ENCODE measurements at places on chromosomes 2 and 18. TPM values are rescaled to one million over a fixed set of nuclear protein-coding genes. Genes with fewer than 3 reads are reported as not detected.

DNA sequence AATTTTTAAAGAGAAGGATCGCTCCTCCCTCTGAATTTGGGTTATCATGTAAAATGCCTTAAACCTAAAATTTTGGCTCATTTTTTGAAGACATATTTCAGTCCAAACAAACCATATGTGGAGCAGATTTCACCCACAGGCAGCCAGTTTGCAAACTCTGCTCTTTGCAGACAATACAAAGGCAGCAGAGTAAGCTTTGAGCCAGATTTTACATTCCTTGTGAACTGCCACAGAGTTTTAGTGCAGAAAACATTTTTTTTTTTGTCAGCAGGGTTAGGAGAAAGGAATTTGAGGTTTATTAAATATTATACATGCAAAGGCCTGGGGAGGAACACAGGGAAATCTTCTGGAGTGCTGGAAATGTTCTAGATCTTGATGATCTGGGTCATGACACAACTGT is 171.9 kb upstream of the FN1 start:
- H3K4me3 ChIP-seq, result no peak overlapping the region
- no peak for DNase-seq

- no peak for DNase-seq
- H3K27me3 ChIP-seq, result no peaks in the 10 kb centered on the region
Measured at GRCh38 chr18:10143596-10143995, 229.8 kb downstream of the VAPA start.

PLCL1 gene
- 0.04 TPM for total RNA-seq

FSHR gene
- 6.5 TPM for total RNA-seq

GRCh38 chr2:207589143-207589542 is 36.1 kb downstream of the METTL21A start:
- H3K4me3 ChIP-seq, result no peak overlapping the region
- DNase-seq, result no peak
- no peaks in the 10 kb centered on the region for H3K4me1 ChIP-seq
- H3K27me3 ChIP-seq, result no peaks in the 10 kb centered on the region
- H3K27ac ChIP-seq, result no peak overlapping the region

GRCh38 chr2:1400943-1401735 is 12.1 kb upstream of the TPO start:
- H3K4me1 ChIP-seq, result no peaks in the 10 kb centered on the region
- H3K27me3 ChIP-seq, result no peaks in the 10 kb centered on the region
- DNase-seq, result no peak
- H3K36me3 ChIP-seq, result no peaks in the 10 kb centered on the region
- H3K4me3 ChIP-seq, result no peak overlapping the region

DNA sequence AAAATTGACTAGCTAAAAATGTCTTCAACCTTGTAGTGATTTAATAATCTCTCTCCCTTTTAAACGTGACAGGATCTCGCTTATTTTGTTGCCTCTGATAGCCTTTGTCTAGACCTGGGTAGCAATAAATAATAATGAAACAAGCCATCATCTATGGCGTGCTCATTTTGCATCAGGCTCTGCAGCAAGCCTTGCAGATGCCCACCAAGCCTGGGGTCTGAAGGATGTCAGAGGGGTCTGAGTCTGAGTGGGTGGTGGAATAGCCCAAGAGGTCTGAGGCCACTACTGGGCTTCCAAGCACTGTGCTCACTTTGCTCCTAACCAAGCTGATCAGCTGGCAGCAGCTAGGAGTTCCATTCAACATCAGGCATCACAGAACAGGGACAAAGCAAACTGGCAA is 109.4 kb downstream of the GYPC start:
- no peaks in the 10 kb centered on the region for H3K4me1 ChIP-seq
- no peak overlapping the region for H3K4me3 ChIP-seq
- H3K27me3 ChIP-seq, result no peaks in the 10 kb centered on the region
- no peak overlapping the region for H3K27ac ChIP-seq
- H3K36me3 ChIP-seq, result no peaks in the 10 kb centered on the region

- peaks cover 8% of the 10 kb centered on the region for H3K4me1 ChIP-seq
- DNase-seq, result no peak
- no peak overlapping the region for H3K27ac ChIP-seq
- H3K4me3 ChIP-seq, result no peak overlapping the region
Measured at GRCh38 chr2:205640716-205641115, 41.6 kb upstream of the NRP2 start.

- no peaks in the 10 kb centered on the region for H3K27me3 ChIP-seq
- no peaks in the 10 kb centered on the region for H3K36me3 ChIP-seq
- no peak overlapping the region for H3K27ac ChIP-seq
- DNase-seq, result no peak
Measured at GRCh38 chr2:167052825-167053224, 164.5 kb downstream of the XIRP2 start.

- no peaks in the 10 kb centered on the region for H3K27me3 ChIP-seq
- DNase-seq, result peak; percentile 11
- no peak overlapping the region for H3K4me3 ChIP-seq
- H3K36me3 ChIP-seq, result no peaks in the 10 kb centered on the region
Measured at GRCh38 chr2:235421618-235422017, 72.2 kb upstream of the AGAP1 start.

- no peaks in the 10 kb centered on the region for H3K36me3 ChIP-seq
- H3K27ac ChIP-seq, result no peak overlapping the region
Measured at GRCh38 chr2:67792191-67792590, 270.6 kb downstream of the C1D start.

ABCG5 gene
- total RNA-seq, result not detected

DNA sequence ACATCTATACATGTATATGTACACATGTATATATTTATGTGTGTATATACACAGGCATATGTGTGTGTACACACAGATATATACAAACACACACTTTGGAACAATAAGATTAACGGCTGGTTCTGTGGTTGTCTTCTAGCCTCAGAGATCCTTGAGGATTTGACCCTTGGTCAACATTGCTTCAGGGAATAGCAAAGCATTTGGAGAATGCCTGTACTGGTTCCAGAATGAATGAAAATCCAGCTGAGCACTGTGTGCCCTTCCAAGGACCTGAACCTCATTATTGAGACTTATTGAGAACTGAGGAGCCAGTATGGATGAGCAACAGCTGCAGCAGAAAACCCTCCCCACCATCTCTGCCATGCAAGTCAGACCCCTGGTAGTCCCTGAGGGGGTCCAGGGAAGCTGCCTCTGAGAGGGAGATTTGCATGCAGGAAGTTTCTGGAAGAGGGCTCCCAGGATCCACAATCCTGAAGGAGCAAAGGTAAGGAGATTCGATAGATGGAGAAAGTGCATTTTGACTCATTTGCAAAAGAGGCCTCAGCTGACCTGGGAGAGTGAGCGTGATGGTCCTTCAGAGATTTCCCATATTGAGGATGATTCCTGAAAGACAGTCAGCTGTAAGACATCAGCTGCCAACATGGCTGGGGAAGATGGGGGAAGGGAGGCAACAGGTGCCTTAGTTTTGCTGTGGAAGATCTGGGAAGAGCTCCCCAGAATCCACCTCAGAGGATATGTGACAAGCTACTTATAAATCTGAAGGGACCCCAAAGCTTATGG is 166.6 kb upstream of the NCKAP5 start:
- no peak for DNase-seq
- no peak overlapping the region for H3K27ac ChIP-seq
- no peaks in the 10 kb centered on the region for H3K36me3 ChIP-seq
- no peak overlapping the region for H3K4me3 ChIP-seq
- no peaks in the 10 kb centered on the region for H3K27me3 ChIP-seq

DNA sequence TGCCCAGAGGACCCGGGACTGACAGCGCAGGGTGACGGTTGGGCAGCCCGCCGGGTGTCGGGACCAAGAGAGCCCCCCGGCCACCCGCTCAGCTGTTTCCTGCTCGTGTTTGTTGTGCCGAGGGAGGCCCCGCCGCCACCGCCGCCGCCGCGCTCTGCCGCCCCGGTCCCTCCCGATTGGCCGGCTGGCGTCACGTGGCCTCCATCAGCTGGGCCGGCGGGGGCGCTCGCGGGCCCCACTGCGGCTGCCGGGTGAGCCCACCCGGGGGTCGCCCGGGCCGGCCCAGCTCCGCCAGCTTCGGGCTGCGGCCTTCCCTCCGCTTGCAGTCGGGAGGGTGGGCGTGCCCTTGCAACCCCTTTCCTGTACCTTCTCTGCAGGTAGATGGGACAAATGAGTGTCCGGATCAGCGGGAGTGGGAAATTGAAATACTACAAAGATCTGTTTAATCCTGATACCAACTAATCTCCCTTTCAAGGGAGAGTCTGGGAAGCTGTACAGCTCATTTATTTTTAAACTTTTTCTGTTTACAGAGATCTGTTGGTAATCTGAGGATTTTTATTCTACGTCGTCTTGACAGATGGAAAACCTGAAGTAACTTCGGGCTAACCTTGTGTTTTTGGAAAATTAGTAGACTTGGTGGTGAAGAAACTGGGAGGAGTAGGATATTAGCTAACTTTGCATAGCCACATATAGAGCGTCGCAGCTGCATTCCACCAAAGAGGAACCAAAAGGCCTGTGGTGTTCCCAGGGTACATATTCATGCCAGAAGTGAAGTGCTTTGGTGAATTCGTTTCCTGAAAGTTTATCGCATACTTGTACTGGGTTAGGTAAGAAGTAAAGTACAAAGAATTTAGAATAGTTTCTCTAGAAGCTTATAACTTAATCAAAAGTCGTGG is 1.2 kb downstream of the YPEL5 start:
- peaks cover 13% of the 10 kb centered on the region for H3K36me3 ChIP-seq
- peaks cover 16% of the 10 kb centered on the region for H3K4me1 ChIP-seq
- no peaks in the 10 kb centered on the region for H3K27me3 ChIP-seq

AMER3 gene
- 1.1 TPM for total RNA-seq

- no peaks in the 10 kb centered on the region for H3K27me3 ChIP-seq
- no peak overlapping the region for H3K4me3 ChIP-seq
- H3K4me1 ChIP-seq, result no peaks in the 10 kb centered on the region
- H3K27ac ChIP-seq, result no peak overlapping the region
- no peak for DNase-seq
- H3K36me3 ChIP-seq, result no peaks in the 10 kb centered on the region
Measured at GRCh38 chr2:238942726-238943300, 94.9 kb downstream of the TWIST2 start.

GRCh38 chr2:149019768-149020167 is 18.7 kb upstream of the LYPD6B start:
- no peak for DNase-seq
- H3K27ac ChIP-seq, result no peak overlapping the region
- H3K36me3 ChIP-seq, result peaks cover 5% of the 10 kb centered on the region
- no peaks in the 10 kb centered on the region for H3K27me3 ChIP-seq
- peaks cover 8% of the 10 kb centered on the region for H3K4me1 ChIP-seq

FOXD4L1 gene
- total RNA-seq, result 0.15 TPM

GRCh38 chr2:233681521-233682099 is at the start of gene UGT1A7:
TSS of gene UGT1A7 (plus strand) at chr2:233681901. CDS start at chr2:233681938, 37 bp downstream.
- no peak for DNase-seq
- peaks cover 9% of the 10 kb centered on the region for H3K27me3 ChIP-seq
- H3K36me3 ChIP-seq, result no peaks in the 10 kb centered on the region
- no peak within 1 kb of the TSS for H3K27ac ChIP-seq
- H3K4me1 ChIP-seq, result no peaks in the 10 kb centered on the region
- no peak within 1 kb of the TSS for H3K4me3 ChIP-seq

DNA sequence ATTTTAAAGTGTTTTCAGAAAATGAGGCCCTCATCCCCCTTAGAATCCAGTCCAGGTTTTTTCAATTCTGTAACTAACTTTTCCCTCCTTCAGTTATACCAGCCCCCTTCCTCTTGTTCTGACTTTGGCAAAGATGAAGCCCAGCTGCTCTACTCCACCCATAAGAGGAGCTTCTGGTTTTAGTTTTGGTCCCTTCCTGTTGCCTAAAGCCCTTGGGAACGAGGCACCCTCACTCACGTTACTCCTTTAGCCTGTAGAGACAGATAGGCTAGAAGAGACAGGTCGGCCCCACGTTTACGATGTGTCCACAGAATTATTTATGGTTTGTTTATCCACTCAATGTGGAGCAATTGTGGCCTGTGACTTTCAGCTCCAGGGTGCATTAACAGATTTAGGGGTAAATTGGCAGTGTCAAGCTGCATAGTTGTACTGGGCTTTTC is 454.2 kb upstream of the TNP1 start:
- H3K4me1 ChIP-seq, result no peaks in the 10 kb centered on the region
- no peak for DNase-seq
- H3K36me3 ChIP-seq, result no peaks in the 10 kb centered on the region

DNER gene
- total RNA-seq, result 0.16 TPM

DTNA gene
- total RNA-seq, result 41.1 TPM

NEU4 gene
- 1.1 TPM for total RNA-seq

DNA sequence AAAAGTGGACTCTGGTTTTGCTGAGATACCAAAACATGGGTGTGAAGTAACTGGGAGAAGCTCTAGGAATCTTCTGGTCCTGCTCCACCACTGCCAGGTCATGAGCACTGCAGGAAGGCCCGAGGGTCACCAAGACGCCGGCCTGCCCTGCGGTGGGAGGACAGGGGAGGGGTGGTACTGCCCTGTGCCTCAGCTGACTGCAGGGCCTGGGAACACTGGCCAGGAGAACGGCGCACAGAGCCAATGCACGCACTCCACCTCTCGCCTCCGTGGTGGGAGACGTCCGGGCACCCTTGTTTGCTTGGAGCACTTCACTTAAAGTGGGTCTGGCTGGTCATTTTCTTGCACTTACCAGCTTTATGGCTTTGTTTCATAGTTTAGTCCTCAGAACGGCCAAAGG is 153.4 kb downstream of the SH3RF3 start:
- no peaks in the 10 kb centered on the region for H3K27me3 ChIP-seq
- H3K4me3 ChIP-seq, result no peak overlapping the region
- H3K4me1 ChIP-seq, result no peaks in the 10 kb centered on the region
- DNase-seq, result no peak

DNA sequence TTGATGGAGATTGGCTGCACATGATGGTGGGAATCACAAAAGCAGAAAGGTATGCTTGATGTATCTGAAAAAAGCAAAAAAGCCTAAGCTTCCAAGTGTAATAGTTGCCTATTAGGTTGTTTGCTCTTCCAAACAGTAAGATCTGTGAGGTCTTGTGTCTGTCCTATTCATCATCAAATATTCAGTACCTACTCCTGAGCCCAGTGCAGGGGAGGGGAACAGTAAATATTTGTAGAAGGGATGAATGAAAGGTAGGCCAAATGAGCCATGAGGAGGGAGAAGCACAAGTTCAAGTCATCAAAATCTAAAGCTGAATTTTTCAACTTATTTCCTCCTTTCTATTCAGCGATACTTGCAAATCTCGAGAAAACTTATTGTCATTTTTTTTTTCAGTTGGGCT is 153.2 kb upstream of the ETAA1 start:
- H3K36me3 ChIP-seq, result no peaks in the 10 kb centered on the region
- H3K4me3 ChIP-seq, result no peak overlapping the region
- H3K27ac ChIP-seq, result no peak overlapping the region

GRCh38 chr18:49013291-49013691 is 62.5 kb upstream of the SMAD7 start:
- peaks cover 3% of the 10 kb centered on the region for H3K4me1 ChIP-seq
- H3K4me3 ChIP-seq, result no peak overlapping the region
- DNase-seq, result peak; percentile 42

- no peak overlapping the region for H3K27ac ChIP-seq
- no peaks in the 10 kb centered on the region for H3K27me3 ChIP-seq
- H3K4me1 ChIP-seq, result no peaks in the 10 kb centered on the region
- DNase-seq, result no peak
- H3K4me3 ChIP-seq, result no peak overlapping the region
- no peaks in the 10 kb centered on the region for H3K36me3 ChIP-seq
Measured at GRCh38 chr2:83991992-83992391, 467.1 kb downstream of the SUCLG1 start.

MYO3B gene
- total RNA-seq, result 5.2 TPM

All from endodermal cell (in vitro differentiated cells).